ENCODE measurements at places on chromosomes 13 and 19.

- DNase-seq, result no peak
Observed at GRCh38 chr19:16895467-16896145, 6.8 kb downstream of the F2RL3 start.

DNA sequence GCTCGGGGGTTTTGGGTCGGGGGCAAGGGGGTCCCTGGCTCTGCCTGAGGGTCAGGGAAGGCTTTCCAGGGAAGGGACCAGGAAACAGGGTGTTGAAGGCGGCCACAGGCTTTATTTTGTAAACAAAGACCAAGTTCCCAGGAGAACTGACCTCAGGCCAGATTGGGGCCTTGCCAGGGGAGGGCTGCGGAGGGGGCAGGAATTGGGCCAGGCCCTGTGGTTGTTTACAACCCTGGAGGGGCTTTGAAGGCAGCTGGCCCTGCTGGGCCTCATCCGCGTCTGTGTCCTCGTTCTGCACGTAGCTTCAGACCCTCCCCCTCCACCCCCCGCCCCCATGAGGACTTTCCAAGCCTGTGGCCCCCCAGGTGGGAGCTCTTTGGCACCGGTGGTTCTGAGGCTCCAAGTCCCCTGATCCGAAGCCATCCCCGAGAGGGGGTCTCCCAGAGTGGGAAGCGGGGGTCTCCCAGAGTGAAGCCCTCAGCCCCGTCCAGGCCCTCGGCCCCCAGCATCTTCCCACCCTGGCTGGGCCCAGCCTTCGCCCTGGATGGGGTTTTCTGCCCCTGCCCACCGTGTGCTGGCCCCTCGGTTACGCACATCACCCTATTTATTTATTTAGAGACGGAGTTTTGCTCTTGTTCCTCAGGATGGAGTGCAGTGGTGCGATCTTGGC is 13.5 kb upstream of the BSG start:
- no peak for DNase-seq

- no peak for DNase-seq
Observed at GRCh38 chr13:46164661-46165060, 17.3 kb downstream of the LCP1 start.

GRCh38 chr19:2254064-2254872 is 1.9 kb downstream of the JSRP1 start:
- DNase-seq, result no peak

GRCh38 chr13:97537110-97537509 is 103.1 kb downstream of the RAP2A start:
- DNase-seq, result no peak

Measured in stimulated activated CD4-positive, alpha-beta T cell treated with anti-CD3 and anti-CD28 coated beads, Interleukin-1b, Interleukin-23, amount 100 ng/mL, for 48 hours (primary cell).